ENCODE measurements at places on chromosomes 6 and 20. TPM values are rescaled to one million over a fixed set of nuclear protein-coding genes. Genes with fewer than 3 reads are reported as not detected.

Gene SLC22A7
- not detected for total RNA-seq

Gene TSHZ2
- 50.1 TPM for total RNA-seq

DNA sequence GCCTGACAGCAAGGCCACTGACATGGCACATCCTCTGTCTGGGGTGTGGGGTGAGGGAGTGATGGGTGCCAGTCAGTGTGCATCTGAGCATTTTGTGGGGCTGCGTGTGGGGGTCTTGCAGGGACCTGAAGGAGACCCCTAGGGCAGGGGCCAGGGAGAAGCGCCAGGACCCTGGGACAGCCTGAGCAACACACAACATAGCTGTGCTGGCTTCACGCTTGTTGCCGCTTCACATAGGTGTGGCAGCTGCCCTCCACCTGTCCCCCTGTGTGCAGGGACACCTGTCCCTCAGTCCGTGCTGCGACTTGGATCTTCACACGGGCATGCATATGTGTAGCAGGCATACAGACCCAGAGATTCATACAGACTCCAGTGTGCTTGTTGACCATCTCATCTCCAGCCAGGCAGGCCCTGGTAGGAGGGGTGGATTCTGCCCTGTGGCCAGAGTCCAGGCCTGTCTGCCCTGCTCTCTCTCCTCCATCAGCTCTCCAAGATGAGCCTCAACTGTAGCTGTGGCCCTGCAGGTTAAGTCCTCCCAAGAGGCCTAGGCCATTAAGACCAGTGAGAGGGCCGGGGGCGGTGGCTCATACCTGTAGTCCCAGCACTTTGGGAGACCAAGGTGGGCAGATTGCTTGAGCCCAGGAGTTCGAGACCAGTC lies 3.2 kb upstream of the NPBWR2 start:
- no peak for DNase-seq

- DNase-seq = no peak
These were observed 864.2 kb downstream of the KIF16B start for GRCh38 chr20:15708984-15709598.

- no peak for DNase-seq
These were observed 579.9 kb downstream of the BMP2 start for GRCh38 chr20:7347409-7347808.
